NAMALWA (cell line): ENCODE measurements at places on chromosomes 6 and 20.

- DNase-seq: no peak
Observed at GRCh38 chr20:32021091-32021490, 10.9 kb downstream of the CCM2L start.

DNA sequence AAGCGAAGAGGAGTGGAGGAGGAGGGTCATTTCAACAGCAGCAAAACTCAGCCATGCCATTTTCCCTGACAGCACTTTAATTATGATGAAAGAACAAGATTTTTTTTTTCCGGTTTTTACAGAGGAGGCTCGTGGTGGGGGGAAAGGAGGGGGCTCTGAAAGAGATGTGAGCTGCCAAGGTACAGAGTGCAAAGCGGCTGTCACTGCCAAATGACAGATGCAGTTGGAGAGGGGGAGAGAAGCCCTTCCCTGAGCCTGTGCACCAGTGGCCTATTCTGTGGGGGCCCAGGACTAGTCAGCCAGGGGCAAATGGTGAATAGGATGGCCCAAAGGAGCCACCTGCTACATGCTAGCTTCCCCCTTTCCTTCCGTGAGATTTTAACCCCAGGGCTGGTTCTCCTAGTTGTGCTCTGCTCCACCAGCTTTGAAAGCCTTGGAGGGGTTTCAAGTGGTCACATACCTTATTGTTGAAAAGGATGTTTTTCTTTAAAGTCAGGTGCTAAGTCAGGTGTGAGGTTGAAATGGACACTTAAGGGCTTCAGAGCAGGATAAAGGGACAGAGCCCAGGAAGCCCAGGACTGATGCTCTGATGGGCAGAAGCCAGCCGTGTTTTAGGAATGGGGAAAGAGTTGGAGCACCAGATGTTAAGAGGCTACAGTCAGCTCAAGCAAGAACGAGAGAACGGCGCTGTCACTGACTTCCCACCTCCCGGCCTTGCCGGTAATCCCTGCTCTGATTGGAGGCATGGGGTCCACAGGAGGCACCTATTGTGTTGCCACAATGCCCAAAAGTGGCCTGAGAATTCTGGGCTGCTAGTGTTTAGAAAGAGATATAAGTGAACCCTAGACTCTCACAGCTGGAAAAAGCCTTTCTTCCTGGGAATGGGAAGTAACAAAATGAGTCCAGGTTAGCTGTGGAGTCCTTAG lies 24.8 kb downstream of the GNAS start:
- no peak for DNase-seq

GRCh38 chr20:41501376-41501775 lies 116.8 kb downstream of the CHD6 start:
- DNase-seq: no peak

GRCh38 chr6:147378819-147379218 lies 129.7 kb upstream of the SAMD5 start:
- DNase-seq: no peak

DNA sequence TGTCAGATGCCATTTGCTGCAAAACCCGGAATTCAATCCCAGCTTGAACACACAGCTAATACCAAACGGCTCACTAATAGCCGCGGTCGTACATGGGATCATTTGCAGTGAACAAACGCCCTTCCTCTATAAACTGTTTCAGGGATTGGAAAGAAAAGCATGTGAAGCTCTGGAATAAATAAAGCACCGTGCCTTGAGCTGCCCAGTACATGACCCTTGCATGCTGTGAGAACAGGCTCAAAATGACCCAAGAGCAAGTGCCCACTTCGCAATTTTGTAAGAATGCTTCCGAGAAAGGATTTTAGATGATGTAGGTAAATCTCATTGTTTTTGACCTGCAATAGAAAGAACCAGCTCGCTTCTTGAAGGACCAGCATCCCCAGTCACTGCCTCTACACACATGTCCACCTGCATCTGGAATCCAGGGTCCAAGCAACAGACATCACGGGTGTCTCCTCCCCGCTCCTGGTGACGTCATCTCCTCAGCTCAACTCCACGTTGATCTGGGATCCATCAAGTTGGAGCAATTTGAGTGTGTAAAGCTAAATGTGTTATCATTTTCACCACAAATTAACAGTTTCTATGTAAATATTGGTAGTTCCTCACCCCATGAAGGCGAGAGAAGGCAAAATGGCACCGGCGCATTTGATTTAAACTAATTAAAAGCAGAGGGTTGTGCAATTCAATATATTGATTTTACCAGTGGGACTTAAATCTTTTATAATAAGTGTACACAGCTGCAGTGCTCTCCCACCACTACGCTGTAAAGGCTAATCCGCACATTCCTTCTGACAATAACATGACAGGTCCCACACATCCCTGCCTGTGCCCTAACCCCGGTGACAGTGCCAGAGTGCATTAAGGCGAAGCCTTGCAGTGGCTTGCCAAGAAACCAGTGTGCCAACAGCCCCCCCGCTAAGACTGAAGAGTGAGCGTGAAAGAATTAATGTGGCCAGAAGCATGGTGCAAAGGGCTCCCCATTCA lies 6.2 kb downstream of the BMP7 start:
- no peak for DNase-seq

DNA sequence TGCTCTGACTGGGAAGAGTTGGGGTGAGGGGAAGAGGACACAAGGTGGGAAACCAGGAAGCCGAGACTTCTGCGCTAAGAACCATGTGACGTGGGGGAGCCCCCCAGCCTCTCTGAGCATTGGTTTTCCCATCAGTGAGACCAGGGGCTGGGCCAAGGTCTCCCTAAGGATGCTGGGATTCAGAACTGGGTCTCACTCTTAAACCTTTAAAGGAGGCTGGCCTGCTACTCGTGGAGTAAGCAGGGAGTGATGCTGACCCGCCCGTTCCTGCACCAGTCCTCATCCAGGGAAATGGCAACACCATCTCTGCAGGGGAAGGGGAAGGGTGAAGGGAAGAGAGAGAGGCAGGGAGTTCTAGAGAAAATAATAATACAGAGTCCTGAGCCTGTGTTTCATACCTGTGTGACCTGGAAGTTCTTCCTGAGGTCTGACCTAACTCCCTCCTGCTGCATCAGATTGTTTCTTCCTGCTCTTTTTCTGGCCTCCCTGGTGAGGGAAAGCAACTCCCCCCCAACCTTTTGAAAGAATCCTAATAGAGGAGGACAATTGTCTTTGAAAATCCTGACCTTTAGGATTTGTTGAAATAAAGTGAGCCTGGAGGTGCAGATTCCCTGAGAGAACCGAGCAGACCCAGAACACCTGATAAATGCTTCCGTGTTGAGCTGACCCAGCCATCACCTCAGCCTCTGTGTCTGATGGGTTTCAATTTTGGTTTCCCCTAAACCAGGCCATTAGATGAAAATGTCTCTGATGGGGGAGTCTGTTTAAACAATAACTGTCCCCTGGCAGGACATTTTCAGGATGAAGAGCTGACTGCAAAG lies 3.0 kb upstream of the GRM4 start:
- no peak for DNase-seq

- peak; percentile 84 for DNase-seq
Observed at GRCh38 chr6:157314705-157315321, 8.5 kb downstream of the TMEM242 start.

GRCh38 chr6:79613912-79614311 lies 17.2 kb upstream of the SH3BGRL2 start:
- DNase-seq: no peak

- DNase-seq: no peak
Observed at GRCh38 chr6:20487669-20488375, 46.4 kb upstream of the CDKAL1 start.

GRCh38 chr20:50844430-50845100 lies 49.7 kb downstream of the BCAS4 start:
- no peak for DNase-seq

GRCh38 chr20:24647713-24648112 lies 178.3 kb downstream of the SYNDIG1 start:
- DNase-seq: no peak

GRCh38 chr6:74248966-74249365 lies 553.0 kb downstream of the CD109 start:
- no peak for DNase-seq

GRCh38 chr6:12814015-12814414 lies 97.4 kb downstream of the PHACTR1 start:
- DNase-seq: no peak

DNA sequence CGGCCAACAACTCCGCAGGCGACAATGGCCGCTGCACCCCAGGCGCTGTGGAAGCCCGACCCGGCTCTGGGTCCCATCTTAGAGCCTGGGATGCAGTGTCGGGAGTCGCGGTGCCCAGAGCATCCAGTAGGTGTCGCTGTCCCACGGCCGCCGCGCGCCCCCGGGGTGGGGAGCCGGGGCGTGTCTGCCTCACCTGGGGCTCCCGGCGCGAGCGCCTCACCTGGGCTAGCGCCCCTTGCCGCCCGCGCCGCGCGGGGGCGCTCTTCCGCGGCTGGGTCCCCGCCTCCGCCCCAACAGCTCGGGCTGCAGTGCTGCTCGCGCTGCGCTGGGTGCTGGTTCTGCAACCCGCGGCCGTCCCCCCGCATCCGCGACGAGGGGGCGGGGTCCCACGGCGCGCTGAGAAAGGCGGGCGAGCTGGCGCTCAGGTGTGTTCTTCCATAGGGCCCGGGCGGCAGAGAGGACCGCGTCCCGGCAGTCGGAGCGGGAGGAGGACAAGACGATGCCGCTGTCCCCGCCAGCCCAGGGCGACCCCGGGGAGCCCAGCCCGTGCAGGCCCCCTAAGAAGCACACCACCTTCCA lies at the start of gene CRYBG1:
Gene CRYBG1 (plus strand): TSS at position 308 of the 579 bp plus-strand sequence. CDS start 192 bp downstream, at position 500.
- DNase-seq: no peak

DNA sequence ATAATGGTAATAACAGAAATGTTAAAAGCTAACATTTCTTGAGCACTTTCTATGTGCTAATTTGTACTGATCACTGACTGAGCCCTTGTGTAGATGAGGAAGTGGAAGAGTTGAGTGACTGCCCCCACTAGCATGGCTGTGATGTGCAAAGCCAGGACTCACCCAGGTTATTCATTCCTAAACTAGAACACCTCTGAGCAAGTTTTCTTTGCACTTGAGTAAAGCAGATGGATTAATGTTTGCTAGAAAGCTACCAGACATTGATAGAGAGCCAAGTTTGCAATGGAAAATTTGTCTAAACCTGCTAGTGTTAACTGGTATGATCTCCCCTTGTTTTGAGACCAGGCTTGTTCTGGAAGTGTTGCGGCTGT lies 467.4 kb upstream of the PLCB4 start:
- no peak for DNase-seq

GRCh38 chr6:7239590-7239948 lies 73.4 kb downstream of the SSR1 start:
- no peak for DNase-seq

DNA sequence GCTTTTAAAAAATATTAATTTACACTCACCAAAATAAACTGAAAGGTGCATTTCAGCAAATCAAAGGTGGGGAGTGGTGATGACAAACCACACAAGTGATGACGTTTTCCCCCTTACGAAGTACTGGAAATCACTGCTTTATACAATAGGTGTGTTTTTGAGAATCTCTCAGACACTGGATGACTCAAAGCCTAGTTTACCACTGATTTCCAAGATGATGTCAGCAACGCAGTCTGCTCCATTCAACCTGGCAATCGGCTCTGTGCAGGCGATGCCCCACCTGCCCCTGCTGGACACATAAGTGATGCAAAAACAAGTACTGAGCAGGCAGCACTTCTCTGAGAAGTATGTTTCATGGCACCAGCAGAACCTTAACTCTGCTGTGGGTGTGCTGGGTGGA lies 114.4 kb downstream of the SOD2 start:
- no peak for DNase-seq

DNA sequence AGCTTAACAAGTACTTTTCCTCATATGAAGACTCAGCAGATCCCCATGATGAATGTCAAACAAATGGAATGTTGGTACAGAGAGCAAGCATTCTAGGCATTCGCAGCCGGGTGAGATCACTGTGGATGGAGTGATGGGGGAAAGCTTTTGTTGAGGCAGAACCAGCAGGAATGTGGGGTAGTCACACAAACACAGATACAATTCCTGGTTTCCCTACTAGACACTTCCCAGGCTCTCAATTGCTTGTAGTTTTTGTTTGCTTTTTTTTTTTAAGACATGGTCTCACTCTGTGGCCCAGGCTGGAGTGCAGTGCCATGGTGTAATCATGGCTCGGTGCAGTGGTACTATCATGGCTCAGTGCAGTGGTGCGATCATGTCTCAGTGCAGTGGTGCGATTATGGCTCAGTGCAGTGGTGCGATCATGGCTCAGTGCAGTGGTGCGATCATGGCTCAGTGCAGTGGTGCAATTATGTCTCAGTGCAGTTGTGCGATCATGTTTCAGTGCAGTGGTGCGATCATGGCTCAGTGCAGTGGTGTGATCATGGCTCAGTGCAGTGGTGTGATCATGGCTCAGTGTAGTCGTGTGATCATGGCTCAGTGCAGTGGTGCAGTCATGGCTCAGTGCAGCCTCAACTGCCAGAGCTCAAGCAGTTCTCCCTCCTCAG lies 15.4 kb upstream of the IER3 start:
- no peak for DNase-seq

- no peak for DNase-seq
Observed at GRCh38 chr6:40377173-40377806, 209.9 kb downstream of the LRFN2 start.

GRCh38 chr20:48295445-48295903 lies 510.2 kb upstream of the SULF2 start:
- no peak for DNase-seq

GRCh38 chr6:13581700-13582229 lies 7.4 kb downstream of the SIRT5 start:
- no peak for DNase-seq

DNA sequence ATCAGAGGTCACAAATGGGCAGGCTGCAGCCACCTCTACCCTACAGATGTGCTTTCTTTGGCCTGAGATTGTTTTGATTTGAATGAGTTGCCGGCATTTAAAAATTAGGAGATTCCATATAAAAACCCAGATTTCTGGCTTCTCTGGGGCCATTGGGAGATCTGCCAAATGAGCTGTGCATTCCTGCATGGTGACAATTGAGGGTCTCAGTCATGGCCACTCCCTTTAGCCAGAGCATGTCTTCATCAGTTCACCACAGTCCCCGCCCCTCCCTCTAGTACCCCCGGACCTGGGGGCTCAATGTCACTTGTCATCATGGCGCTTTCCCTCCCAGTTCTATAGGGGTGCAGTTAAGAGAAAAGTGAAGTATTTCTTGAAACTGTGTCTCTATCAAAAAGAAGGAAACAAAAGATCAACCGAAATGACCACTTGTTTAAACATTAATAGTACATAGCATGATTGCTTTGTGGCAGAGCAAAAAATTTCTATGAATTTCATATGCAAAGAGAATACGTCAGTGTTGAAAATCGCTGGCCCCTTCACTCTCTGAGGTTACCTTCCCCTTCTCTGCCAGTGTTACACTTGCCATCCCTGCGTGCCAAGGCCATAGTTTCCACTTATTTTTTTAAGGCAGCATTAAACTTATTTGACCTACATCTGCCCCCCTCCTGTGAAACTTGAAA lies 21.1 kb downstream of the EYA2 start:
- DNase-seq: no peak

GRCh38 chr6:157982102-157982562 lies 469 bp downstream of the SYNJ2 start:
- DNase-seq: peak; percentile 53

- peak; percentile 35 for DNase-seq
Observed at GRCh38 chr20:36173451-36173933, 19.0 kb downstream of the EPB41L1 start.

GRCh38 chr6:33845031-33845745 lies 41.4 kb upstream of the MLN start:
- no peak for DNase-seq
